Stimulated activated CD4-positive, alpha-beta T cell treated with anti-CD3 and anti-CD28 coated beads, Interleukin-15, amount 100 ng/mL, for 48 hours (primary cell): ENCODE measurements at places on chromosomes 3 and 15.

GRCh38 chr3:115111632-115112031 lies 35.5 kb downstream of the ZBTB20 start:
- DNase-seq, result no peak

GRCh38 chr15:74337607-74338211 lies 29.7 kb downstream of the CYP11A1 start:
- no peak for DNase-seq

DNA sequence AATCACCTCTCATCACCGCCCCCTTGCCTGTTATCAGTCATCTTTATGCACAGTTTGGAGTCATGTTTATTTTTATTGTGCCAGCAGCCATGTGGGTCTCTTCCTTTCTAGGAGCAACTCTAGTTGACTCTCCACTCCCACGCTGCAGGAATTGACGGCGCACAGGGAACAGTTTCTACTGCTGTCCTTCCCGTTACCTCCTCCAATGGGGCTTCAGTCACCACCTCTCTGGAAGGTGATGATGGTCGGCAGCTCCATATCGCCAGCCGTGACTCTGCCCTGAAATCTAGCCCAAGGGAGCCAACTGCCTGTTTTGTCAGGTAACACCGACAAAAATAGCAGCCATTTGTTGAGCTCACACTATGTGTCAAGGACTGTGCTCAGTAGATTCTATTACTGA lies 35.6 kb upstream of the FAM107A start:
- DNase-seq, result no peak

DNA sequence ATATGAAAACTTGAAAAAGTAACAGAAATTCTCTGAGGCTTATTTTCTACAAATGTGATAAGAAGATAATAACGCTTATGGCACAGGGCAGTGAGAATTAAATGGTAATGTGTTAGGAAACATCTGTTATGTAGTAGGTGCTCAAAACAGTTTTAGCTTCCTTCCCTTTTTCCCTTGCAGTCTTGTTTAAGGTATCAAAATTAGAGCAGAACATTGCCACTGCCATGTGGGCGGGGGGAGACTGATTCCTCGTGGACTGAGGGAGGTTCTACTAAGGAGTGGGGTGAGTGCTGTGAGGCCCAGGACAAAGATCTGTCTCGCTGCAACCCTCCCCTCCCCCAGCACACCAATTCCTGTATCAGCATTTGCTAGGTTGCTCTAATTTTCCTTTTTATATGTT lies 702.4 kb downstream of the TUSC7 start:
- no peak for DNase-seq
